ENCODE measurements at places on chromosomes 4 and X. TPM values are rescaled to one million over a fixed set of nuclear protein-coding genes. Genes with fewer than 3 reads are reported as not detected.

The CD40LG gene
- not detected for total RNA-seq

- no peak for DNase-seq
These were observed 500.1 kb downstream of the PCDH19 start for GRCh38 chrX:99909946-99910345.

DNA sequence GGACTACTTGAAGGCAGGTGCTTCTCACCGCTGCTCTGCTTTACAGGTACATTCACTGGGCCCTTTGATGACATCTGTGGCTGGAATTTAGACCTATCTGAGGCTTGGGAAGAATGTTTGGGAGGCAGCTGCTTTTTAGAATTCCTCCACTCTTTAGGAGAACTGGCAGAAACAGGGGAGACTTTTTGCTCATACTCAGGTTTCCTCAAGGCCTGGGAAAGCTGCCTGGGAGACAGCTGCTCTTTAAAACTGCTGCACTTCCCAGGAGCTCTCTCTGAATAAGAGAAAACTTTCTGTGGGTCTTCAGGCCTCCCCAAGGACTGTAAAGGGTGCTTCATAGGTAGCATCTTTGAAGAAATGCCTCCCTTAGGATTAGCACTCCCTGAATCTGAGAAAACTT, 14.3 kb downstream of the CT47C1 start:
- DNase-seq, result no peak

DNA sequence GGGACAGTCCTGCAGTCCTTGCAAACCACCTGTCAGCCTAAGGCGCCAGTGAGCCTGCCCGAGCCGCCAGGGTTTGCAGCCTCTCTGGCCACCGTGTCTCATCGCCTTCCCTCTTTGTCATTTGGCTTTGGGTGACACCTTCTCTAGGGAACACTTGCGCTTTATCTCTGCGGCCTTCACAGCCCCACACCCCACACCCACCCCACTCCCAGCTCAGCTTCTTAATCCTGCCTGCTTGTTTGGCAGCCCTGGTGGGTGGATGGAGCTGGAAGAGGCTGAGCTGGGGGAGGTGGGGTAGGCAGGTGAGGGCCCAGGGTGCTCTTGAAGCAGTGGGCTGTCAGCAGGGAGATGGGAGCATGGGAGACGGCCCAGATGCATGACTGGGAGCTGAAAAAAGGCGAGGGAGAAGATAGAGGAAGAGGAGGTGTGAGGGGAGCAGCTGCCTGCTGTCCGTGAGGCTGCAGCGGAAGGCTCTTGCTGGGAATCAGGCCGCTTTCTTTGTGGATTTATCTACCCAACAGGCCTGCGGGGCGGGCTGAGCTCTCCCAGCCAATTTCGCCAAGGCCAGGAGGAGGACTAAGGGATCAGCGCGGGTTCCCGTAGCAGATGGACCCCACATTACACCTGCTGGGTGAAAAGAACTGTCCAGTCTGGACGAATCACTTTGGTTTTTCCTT, 97.5 kb upstream of the STOX2 start:
- DNase-seq, result peak; percentile 81

- no peak for DNase-seq
These were observed 61.3 kb upstream of the CRMP1 start for GRCh38 chr4:5954056-5954760.

The XAGE2 gene
- total RNA-seq, result not detected

GRCh38 chrX:150575419-150575814, 7.0 kb downstream of the MTM1 start:
- DNase-seq, result no peak

The PCDH19 gene
- total RNA-seq, result 0.06 TPM

DNA sequence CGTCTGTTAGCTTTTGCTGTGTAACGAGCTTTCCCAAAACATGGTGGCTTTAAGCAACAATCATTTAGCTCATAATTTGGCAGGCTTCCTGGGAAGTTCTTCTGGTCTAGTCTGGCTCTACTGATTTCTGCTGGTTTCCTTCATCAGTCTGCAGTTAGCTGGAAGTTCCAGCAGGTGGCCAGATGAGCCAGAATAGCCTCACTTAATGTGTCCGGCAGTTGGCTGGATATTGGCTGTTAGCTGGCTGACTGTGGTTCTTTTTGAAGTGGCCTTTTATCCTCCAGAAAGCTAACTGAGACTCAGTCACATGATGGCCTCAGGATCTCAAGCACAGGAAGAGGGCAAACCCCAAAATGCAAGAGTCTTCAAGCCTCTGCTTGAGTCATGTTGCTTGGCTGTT, 34.9 kb downstream of the FTHL17 start:
- DNase-seq, result peak; percentile 37
